ENCODE measurements at places on chromosomes 5 and 9.

- DNase-seq = no peak
Measured at GRCh38 chr5:148224117-148224742, 14.1 kb upstream of the MARCOL start.

DNA sequence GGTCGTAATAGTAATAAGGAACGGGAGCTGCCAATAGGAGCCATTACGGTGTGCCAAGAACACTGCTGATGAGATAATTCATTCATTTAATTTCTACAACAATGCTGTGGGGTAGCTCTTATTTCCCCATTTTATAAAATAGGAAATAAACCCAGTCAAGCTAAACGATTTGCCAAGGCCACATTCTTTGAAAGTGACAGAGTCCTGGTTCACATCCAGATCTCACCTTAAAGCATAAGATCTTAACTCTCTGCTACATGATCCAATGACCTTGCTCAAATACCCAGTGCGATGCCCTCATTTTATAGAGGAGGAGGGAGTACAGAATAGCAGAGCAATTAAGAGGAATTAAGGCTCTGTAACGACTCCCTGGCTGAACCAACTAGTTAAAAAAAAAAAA lies 5.0 kb downstream of the PDE6A start:
- no peak for DNase-seq

- no peak for DNase-seq
Measured at GRCh38 chr5:163190784-163191183, 246.6 kb upstream of the CCNG1 start.

DNA sequence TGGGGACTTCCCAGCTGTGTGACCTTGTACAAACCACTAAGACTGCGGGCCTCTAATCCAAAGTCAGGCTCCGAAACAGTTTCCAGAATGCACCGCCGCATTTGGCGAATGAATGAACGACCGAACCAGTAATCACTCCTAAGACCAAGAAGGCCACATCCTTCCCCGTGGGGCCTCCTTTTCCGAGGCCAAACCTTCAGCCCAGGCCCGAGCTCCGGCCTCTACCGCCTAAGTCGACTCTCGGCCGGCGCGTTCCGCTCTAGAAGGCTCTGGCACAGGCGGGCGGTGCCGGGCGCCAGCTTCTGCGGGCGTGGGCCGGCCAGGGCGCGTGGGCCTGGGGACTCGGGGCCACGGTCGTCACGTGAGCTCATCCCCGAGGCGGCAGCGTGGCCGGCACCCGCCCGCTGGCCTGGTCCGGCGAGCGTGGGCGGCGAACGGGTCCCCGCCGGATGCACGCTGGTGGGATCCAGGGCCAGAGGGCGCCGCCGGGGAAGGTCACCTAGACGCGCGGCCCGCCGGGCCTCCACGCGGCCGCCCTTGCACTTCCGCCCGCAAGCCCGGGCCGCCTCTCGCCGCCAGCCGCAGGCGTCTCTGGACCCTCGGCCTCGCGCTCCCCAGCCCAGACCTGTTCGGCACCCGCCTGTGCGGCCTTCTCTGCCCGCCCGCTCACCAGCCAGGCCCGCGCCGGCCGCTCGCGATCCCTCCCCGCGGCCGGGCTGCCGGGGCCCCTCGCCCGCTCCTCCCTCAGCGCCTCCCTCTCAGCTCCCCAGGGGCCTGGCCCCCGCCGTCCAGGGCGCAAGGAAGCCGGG lies 754 bp downstream of the VDAC1 start:
- DNase-seq = peak; percentile 38

- DNase-seq = no peak
Measured at GRCh38 chr9:27785714-27786100, 212.4 kb upstream of the C9orf72 start.

GRCh38 chr9:3682186-3682585 lies 156.4 kb upstream of the RFX3 start:
- no peak for DNase-seq

DNA sequence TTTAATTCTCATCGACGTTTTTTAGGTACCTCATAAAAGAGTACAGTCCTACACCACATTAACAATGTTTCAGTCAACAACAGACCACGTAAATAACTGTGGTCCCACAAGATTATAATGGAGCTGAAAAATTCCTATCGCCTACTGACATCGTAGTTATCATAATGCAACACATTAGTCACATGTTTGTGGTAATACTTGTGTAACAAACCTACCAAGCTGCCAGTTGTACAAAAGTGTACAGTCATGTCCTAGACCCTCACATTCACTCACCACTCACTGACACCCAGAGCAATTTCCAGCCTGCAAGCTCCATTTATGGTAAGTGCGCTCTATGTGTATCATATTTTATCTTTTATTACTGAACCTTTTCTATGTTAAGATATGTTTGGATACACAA lies 16.8 kb downstream of the GNAQ start:
- no peak for DNase-seq

DNA sequence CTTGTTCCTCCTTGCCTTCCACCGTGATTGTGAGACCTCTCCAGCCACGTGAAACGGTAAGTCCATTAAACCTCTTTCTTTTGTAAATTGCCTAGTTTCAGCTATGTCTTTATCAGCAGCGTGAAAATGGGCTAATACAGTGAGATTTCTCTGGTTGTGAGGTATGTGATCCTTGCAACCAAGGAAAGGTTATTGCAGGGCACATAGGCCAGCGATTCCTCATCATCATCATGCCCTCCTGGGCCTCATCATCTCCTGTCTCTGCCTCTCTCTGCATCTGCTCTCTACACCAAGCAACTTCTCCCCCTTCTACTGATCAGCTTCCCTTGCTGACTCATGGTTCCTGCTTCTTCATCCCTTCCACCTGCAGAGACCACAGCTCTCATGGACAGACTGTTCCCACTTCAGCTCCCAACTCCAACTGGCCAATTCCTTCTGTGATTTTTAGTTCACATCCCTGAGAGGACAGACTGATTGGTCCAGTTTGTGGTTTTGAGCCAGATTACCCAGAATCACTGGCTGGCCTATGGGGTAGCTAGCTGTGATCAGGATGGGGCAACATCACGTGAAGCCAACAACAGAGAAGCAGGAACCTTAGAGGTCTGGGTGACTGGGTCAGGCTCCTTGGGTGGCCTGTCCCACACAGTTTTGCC lies 53.1 kb downstream of the LIX1 start:
- DNase-seq = no peak

DNA sequence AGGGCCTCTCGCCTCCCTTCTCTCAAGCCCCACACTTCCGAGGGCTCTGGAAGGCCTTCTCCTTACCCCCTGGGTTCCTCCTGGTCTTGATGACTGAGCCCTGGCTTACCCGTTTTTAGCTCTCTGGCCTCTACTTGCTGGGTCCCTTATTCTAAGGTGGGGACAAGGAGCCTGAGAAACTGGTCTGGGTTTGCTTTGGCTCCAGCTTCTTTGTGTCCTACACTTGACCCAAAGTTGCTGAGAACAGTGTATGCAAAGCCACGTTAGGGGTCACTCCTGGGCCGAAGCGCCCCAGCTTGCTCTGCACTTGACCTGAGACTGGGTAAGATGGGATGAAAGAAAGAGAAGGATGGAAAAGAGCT lies 788 bp downstream of the ZNF346 start:
- DNase-seq = no peak

GRCh38 chr5:132459031-132459982 lies 31.3 kb downstream of the IRF1 start:
- DNase-seq = no peak

DNA sequence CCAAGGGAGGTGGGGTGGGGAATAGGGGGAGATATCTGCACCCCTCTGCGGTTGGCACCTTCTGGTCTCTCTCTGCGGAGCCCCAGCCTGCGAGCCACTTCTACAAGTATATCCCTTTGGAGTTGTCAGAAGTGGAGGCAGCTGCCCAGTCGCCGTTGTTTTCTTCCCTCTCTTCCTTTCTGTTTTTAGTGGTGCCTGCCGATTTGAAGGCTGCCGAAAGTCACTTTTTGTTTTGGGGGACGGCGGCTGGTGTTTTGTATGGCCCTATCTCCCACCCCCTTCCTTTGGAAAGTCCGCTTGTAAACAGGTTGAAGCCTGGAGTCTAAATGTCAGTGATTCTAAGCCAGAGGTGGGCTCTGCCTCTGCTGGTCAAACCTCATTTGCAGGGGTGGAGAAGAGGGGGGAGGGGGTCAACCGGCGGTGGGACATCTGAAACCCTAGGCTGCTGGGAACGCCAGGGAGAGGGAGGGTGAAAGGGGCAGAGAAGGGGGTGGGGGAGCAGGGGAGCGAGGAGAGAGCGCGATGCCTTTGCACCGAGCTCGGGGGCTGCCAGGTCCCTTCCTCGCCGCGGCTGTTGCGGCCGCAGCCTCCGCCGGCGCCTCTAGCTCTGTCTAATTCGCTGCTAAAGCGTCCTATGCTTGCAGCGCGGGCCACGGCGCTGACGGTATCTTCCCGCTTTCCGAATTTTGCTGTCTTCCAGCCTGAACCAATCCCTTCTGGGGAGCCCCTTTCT lies at the start of gene FGF10:
Gene FGF10, minus strand, starts transcription at position 331 of the 733 bp plus-strand sequence. CDS start 738 bp downstream, outside the sequence.
- no peak for DNase-seq

DNA sequence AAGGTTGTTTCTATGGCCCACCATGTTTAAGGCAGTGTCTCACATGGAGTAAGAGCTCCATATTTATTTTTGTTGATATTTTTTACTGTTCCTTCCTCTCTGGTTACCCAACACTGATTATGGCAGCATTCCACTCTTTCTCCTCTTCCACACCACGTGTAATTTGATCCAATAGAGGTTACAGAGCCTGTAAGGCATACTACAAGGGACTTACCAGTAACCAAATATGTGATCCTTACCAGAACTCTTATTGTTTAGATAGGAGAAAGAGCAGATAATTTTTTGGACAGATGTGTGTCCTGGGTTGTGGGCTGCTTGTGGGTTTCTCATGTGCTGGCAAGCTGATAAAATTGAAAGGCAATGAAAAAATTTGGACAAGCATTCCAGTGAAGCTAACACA lies 261.3 kb downstream of the TMEM167A start:
- DNase-seq = no peak

DNA sequence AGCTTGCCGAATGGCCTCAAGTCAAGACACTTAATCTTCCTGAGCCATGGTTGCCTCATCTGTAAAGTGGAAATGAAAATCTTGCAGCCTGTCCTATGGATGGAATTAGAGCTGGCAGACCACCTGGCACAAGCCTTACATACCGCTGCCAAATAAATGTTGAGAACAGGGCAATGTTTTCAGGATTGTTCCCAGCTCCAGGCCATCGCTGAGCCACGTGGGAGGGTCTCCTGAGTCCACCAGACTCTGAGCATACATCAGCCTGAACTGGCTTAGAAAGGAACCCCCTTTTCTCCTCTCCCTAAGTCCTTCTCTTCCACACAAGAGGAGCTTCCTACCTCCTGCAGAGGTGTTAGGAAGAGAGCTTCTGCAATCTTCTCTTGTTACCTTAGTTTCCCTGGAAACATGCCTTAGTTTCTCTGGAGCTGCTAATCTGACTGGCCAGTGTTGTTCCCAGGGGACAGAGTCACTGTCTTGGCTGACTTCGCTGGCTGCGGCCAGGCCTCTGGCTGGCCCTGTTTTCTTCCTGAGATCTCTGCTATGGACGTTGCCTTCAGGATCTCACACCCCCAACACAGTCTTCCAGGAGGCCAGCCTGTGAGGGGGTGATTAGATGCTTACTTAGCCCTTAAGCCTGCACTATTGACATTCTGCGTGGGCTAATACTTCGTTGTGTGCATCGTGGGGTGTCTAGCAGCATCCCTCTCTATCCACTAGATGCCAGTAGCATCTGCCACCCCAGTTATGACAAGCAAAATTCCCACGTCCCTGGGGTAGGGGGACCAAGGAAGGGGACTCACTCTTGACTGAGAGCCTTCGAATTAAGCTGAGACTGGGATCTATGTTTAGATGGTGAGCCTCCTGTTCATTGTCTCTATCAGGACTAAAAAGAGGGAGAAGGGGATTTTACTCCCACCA lies 62.2 kb downstream of the BOD1 start:
- DNase-seq = no peak

DNA sequence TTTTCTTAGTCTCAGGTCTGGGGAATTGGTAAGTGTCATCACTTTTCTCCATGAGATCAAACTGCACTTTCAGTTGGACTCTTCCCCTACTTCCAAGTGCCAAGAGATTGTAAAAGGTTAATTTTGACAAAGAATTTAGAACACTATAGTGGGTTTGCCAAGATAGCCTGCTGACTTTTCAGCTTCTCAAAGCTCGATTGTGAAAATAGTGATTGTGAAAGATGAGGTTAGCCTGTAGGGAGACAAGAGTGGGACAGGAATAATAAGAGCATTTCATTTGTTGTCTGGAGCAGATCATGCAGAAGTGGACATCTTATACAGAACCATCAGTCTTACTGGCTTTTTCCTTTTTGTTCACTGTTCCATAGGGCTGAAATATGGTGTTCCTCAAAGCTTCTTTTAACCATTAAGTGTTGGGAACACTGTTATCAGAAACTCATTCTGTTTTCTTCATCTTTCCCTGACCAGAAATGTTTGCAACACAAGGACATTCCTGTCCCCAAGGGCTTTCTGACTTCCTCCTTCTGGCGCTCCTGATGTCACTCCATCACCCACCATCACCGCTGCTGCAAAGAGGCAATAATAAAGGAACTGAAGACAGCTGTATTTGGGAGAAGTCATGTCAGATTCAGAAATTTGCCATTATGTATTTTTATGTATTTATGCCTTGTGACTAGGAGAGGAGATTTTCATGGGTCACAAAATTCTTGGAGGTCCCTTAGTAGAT lies 11.6 kb upstream of the SPTAN1 start:
- no peak for DNase-seq

DNA sequence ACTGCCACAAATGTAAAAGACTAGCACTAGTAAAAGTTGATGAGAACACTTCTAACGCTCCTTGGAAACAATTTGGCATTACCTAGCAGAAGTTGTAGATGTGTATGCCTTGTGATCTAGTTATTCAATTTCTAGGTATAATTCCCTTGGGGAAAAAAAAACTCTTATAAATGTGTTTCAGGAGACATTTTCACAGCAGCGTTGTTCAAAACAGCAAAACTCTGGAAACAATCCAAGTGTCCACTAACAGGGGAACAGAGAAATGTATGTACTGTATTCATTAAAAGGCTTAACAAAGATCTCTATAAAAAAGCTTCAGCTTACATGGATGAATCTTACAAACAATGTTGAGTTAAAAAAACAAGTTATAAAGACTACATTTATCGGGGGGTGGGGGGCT lies 30.4 kb downstream of the NR3C1 start:
- DNase-seq = no peak

GRCh38 chr9:70594386-70594944 lies 180.0 kb upstream of the KLF9 start:
- DNase-seq = no peak

DNA sequence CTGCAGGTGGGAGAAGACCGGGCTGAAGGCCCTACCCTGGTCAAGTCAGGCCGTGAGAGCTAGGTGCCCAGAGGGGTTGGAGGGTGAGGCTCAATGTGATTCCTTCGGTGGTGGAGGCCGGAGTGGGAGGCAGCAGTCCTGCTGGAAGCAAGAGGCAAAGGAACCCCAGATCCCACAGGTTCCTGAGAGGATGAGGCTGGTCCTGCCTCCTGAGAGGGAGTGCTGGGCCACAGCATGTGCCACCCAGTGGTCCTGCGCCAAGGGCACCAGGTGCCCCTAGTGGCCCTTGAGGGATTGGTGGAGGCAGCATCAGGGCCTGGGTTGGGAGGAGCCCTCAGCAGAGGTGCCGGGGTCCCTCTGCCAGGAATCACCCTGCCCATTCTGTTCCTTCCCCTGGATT lies 59.1 kb downstream of the BARX1 start:
- no peak for DNase-seq
